ENCODE measurements at places on chromosomes 11 and 22. TPM values are rescaled to one million over a fixed set of nuclear protein-coding genes. Genes with fewer than 3 reads are reported as not detected.

CCDC116 gene
- 0.18 TPM for total RNA-seq

MIOX gene
- not detected for total RNA-seq

CCDC73 gene
- not detected for total RNA-seq

CNTF gene
- 1.2 TPM for total RNA-seq

POTEH gene
- not detected for total RNA-seq

GALR3 gene
- not detected for total RNA-seq
